Activated CD8-positive, alpha-beta T cell treated with anti-CD3 and anti-CD28 coated beads for 36 hours (primary cell): ENCODE measurements at places on chromosomes 2 and 18.
A peak's percentile ranks its signal among the peaks of the same experiment; 100 is the strongest.

- no peak for DNase-seq
These were observed 7.4 kb downstream of the MIB1 start for GRCh38 chr18:21747764-21748693.

DNA sequence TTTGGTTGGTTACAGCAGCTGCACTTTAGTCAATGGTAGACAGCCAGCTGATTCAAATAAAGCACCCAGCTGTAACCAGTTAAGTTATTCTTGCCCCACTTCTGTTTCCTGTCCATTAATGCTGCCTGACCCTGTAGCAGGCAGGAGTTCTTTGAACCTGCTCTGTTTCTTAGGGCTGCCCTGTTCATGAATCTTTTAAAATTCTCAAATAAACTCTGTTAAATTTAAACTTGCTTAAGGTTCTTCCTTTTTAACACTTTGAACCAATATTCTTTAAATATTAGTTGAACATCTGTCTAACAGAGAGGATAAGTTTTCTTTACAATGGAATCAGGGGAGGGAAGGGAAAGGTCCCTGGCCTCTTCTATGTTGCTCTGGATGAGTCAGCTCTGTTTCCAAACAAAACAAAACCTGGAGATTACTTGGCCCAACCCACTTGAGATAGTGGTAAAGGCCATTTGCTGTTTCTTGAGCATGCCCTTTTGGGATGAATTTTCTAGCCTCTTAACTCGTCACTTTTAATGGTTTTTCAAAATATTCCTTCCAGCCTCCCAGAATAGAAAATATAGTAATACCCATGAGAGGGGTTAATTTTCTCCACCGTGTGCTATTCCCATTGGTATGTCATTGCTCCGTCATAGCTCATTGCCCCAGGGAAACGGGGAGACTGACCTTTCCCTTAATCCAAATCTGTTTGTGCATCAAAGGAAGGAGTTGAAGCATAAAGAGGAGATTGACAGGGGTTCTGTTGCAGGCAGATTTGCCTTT is 112.1 kb upstream of the FHL2 start:
- DNase-seq, result no peak

- DNase-seq, result no peak
These were observed 929 bp upstream of the CREG2 start for GRCh38 chr2:101388232-101388631.

GRCh38 chr2:168212866-168213265 is 34.5 kb downstream of the STK39 start:
- no peak for DNase-seq

DNA sequence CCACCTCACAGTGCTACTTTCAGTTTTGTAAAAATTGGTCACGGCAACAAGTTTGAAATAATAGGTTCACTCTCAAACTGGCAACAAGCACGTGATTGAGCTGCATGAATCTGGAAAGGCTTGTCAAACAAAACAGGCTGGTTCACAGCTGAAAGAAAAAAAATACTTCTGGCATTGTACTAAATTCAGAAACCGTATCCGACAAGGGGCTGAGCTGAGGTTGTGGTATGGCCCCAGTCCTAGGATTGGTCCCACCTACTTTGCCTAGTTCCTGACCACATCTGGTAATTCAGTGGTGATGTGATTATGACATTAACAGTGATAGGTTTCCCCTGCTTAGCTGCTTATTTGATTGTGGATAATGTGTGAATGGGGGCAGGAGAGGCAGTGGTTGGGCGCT is 326.5 kb upstream of the THUMPD2 start:
- DNase-seq, result no peak

DNA sequence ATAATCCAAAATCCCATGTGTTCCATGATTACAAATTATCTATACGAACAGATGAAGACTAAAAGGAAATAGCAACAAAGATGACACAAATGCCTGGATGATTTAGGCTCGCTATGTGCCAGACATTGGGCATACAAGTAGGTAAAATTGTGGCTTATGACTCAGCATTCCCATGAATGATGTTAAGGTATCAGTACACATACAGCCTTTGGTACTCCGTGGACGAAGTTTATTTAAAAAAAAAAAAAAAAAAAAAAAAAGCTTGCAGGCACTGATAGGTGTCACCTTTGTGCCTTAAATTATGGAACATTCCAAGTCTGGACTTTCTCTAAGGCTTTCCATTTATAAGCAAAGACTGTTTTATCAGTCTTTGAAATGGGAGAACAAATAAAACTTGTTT is 2.7 kb downstream of the CHAC2 start:
- DNase-seq, result no peak

GRCh38 chr18:12060182-12060870 is 33.3 kb upstream of the ANKRD62 start:
- DNase-seq, result no peak

GRCh38 chr18:35497370-35498197 is at the start of gene INO80C:
Gene INO80C (minus strand): TSS chr18:35497960. CDS start chr18:35497874, 86 bp downstream.
- peak; percentile 93 for DNase-seq

GRCh38 chr2:231530099-231531011 is at the start of gene NMUR1:
Gene NMUR1 (minus strand): TSS chr2:231530445. CDS start chr2:231530361, 84 bp downstream.
- peak; percentile 70 for DNase-seq

- no peak for DNase-seq
These were observed 603.6 kb downstream of the CPS1 start for GRCh38 chr2:211159972-211160371.

- DNase-seq, result no peak
These were observed 39.1 kb downstream of the OSBPL6 start for GRCh38 chr2:178233428-178233827.

- no peak for DNase-seq
These were observed 159.2 kb upstream of the ID2 start for GRCh38 chr2:8522687-8523086.

DNA sequence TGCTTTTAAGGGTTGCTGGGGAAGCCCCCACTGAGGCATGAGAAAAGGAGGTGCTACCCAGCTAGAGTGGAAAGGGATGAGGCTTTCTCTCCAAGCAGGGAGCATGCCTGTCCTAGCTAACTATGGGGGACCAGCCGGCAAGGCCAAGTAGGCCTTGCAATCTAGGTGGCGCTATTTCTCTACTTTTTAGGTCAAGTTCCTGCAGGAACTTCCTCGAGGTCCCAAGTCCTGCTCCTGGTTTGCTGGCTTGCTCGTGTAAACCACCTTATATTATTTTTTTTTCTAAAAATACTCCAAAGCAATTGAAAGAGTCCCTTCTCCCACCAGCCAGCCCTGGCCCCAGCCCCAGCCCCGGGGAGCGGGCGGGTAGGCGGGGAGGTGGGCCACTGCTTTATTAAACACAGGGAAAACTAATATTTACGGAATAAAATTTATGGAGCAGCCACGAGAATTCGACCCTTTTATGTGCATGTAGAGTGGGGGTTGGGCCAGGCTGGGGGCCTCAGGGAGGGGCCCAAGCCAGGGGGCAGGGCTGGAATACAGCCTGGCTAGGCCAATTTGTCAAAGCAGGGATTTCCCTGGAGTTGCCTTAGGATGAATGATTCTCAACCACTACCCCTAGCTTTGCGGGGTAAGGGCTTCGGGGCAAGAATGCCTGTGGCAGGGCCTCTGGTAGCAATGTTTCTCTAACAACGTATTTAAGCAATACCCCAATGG is 12.8 kb upstream of the IHH start:
- peak; percentile 43 for DNase-seq

- DNase-seq, result no peak
These were observed 1.4 kb downstream of the CERKL start for GRCh38 chr2:181655519-181655918.

DNA sequence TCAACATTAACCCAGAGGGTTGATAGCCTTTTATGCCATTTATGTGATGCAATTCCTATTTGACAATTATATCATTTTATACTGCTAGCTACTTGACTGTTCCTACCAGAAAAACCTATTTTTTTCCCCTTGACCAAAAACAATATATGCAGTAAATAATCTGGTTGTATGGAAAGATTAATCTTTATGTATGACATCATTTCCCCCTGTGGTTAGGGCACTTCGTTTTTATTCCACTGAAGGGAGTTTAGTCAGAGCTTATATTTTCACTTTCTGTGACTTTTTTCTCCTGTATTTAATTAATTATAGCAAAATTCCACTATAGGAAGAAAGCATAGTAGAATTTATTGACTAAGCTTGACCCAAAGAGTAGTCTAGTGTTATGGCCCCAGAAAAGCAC is 107.6 kb downstream of the HAUS1 start:
- DNase-seq, result no peak

DNA sequence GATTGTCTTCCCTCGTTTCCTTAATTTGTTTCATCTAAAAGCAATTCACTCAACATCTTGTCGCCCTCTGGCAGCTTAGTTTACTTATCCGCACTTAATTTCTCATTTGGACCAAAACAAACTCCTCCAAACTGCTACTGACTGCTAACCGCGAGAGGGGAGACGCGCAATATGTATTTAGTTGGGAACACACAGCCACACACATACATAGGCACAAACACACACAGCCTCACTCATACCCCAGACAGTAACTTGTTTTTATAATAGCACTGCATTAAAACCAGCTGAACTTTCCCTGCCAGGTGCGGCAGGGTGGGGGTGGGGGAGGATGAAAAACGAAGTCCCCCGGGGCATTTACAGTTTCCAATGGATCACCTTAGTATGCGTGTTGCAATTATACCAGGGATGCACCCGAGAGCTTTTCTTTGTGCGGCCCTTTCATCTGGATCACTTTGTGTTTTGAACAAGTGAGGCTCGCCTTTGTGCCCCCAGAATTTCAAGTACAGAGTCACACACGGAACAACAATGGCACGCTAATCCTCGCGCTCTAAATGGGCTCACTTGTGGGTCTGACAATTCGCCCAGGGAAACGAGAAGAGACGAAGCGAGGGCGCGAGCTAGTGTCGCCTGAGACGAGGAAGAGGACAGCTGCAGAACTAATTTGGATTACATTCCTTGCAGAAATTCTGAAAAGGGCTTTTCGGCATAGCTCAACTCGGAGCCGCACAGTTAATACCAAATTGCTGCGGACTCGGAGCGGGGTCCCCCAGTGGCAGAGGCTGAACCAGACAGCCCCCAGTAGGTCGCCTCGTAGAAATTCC is 2.4 kb downstream of the ERBB4 start:
- DNase-seq, result no peak

- no peak for DNase-seq
These were observed 50.7 kb downstream of the ADAM23 start for GRCh38 chr2:206494061-206494460.

GRCh38 chr2:235059161-235059560 is 107.3 kb downstream of the SH3BP4 start:
- DNase-seq, result no peak

DNA sequence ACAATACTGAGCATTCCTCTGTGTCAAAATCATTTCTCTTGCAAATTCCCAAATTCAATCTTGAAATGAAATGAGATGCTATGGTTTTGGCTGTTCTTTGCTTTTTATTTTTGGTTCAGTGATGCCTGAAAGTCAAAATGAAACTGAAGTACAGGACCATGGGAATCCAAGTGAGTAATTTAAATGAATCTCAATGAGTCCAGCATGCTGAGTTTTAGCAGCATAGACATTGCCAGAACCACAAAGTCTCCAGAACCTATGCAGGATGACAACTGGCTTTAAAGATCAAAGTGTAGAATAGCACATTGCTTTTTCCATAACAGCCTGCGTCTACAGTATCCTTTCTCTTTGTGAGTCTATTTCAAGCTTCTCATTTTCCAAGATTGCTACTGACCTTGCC is 1050.7 kb upstream of the PIK3C3 start:
- no peak for DNase-seq

DNA sequence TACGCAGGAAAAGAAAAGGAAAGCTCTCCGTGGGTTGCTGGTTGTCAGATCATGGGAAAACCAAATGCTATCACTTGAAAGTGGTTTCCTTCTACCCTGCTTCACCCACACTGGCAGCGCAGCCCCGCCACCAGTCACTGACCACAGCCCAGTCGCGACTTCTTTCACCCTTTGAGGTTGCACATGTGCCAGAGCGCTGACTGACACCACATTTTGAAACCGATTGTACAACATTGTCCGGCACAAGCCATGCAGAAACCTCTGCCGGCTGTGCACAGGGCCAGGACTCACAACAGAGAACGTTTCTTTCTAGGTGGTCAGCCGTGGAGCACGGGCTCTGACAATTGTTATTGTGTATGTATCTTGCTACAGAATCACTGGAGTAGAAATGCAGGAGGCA is 827.2 kb upstream of the POU3F3 start:
- DNase-seq, result no peak

DNA sequence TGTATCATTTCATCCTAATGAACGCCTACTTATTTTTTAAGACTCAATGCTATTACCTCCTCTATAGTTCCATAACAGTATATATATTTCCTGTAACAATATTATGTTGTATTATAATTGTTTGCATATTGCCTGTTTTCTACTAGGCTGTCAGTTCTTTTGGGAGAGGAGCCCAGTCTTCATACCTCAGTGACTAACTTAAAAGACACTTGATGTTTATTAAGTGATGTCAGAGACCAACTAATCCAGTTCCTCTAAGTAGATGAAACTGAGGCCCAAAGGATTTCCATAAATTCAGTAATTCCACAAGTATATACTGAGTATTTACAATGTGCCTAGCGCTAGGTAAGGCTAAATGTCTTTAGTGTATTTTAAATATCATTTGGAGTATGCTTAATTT is 48.9 kb upstream of the AAK1 start:
- no peak for DNase-seq

DNA sequence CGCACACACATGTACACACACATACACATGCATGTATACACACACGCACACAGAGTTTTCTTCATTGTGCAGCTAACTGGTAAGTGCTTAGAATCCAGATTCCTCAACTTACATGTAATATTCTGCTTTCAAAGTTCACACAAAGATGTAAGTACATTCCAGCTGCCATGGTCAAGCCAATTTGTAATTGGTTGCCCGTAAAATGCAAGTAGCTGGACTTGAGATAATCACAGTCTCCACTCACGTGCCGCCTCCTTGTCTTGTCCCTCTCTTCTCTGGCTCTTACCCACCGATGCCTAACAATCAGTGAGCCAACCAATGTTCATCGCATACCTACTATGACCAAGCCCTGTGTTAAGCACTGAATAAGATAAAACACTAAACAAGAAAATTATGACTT is 77.8 kb downstream of the SOCS6 start:
- DNase-seq, result no peak

GRCh38 chr2:86185517-86186212 is 9.6 kb downstream of the IMMT start:
- no peak for DNase-seq

- DNase-seq, result no peak
These were observed 35.3 kb downstream of the DDX1 start for GRCh38 chr2:15626967-15627366.

DNA sequence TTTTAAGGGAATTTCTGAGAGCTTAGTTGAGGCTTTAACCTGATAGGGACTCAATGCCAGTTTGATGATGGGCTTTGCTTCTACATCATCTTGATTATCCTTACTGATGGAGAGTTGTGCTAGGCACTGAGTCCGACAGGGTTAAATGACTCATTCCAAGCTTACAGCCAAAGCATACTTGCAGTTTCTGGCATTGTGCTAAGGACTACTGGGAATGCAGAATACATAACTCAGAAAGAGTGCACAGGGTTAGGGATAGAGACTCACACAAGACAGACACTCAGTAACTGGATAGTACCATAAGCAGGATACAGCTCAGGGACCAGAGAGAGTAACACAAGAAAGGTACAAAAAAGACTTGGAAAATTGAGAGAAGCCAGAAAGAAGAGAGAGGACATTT is 94.1 kb upstream of the SLC14A2 start:
- DNase-seq, result no peak
